ENCODE measurements at places on chromosomes 3 and 15. TPM values are rescaled to one million over a fixed set of nuclear protein-coding genes. Genes with fewer than 3 reads are reported as not detected.

Gene PDIA5
- 33.2 TPM for total RNA-seq

DNA sequence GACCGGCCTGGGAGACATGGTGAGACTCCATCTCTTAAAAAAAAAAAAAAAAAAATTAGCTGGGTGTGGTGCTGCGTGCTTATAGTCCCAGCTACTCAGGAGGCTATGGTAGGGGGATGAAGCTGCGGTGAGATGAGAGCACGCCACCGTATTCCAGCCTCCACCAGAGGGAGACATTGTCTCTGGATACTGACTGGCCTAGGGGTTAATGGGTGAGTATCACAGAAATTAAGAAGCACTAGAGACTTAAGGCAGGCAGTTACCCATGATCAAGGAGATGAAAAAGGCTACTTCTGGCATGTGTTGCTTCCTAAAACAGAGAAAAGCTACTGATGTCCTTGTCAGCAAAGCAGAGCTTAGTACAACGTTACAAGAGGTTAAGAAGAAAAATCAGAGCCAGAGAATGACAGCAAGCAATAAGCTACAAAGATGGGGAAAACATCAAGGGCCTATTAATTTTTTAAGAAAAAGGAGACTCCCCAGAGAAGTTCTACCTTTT lies 8.6 kb downstream of the TFRC start:
- DNase-seq, result no peak

GRCh38 chr15:39290711-39291435 lies 290.0 kb upstream of the THBS1 start:
- no peak for DNase-seq

DNA sequence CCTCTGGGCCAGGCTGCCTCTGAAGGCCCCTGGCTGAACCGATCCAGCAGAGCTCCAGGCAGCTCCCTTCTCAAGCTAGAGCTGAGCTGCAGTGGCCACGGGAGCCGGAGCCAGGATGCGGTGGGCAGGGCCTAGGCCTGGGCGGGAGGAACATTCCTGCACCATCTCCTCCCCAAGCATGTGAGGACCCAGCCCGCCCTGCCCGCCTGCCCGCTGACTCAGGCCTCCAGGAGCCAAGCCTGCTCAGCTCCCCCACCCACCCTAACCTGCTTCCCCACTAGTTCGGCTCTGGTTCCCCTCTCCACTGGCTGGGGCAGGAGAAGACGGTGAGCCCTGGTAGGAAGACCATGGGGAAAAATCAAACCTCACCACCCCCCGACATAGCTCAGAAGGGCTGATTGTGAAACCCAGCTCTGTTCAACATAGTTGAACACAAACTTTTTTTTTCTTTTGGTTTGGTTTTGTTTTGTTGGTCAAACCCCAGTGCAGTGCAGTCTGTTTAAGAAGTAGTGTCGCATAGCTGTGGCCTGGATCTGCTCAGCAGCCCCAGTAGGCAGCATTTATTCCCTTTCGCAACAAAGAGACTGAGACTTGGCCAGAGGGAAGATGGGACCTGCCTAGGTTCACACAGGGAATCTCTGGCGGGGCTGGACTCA lies 13.5 kb downstream of the SNX33 start:
- peak; percentile 78 for DNase-seq
